ENCODE measurements at places on chromosomes 11 and 22. TPM values are rescaled to one million over a fixed set of nuclear protein-coding genes. Genes with fewer than 3 reads are reported as not detected.

DNA sequence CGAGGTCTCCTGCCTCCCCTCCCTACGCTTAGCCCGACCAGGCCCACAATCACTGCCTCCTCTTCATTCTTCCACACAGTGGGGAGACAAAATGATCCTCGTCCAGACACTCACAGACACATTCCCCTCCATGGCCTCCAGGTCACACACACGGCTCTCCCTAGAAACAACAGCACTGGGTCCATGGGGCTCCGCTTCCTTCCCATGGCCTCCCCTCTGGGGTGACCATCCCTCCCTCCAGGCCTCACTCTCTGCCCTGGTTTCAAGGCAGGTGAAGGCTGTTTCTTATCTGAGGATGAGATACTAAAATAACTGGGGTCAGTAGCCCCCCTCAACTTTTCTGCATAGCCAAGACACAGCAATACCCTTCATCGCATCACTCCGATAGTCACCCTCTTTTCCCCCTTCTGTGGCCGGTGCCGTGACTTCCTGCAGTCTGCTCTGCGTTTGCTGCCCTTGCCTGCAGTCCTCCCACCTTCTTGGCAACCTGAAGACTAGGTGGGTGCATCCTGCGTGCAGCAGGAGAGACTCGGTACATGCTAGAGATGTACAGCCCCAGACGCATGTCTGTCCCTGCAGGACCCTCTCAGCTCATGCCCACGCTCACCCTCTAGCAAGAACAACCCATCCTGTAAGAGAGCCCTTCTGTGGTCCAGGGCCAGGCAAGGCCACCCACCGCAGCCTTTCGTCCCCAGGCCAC lies 55.8 kb downstream of the CD6 start:
- peaks cover 23% of the 10 kb centered on the region for H3K4me1 ChIP-seq
- H3K36me3 ChIP-seq, result no peaks in the 10 kb centered on the region
- no peak overlapping the region for H3K4me3 ChIP-seq
- no peak overlapping the region for H3K27ac ChIP-seq
- no peaks in the 10 kb centered on the region for H3K27me3 ChIP-seq

GRCh38 chr22:39414886-39415285 lies 15.3 kb downstream of the TAB1 start:
- peaks cover 26% of the 10 kb centered on the region for H3K4me1 ChIP-seq
- no peak overlapping the region for H3K4me3 ChIP-seq
- DNase-seq, result no peak
- H3K27ac ChIP-seq, result peak overlapping the region; percentile 54
- no peaks in the 10 kb centered on the region for H3K27me3 ChIP-seq

DNA sequence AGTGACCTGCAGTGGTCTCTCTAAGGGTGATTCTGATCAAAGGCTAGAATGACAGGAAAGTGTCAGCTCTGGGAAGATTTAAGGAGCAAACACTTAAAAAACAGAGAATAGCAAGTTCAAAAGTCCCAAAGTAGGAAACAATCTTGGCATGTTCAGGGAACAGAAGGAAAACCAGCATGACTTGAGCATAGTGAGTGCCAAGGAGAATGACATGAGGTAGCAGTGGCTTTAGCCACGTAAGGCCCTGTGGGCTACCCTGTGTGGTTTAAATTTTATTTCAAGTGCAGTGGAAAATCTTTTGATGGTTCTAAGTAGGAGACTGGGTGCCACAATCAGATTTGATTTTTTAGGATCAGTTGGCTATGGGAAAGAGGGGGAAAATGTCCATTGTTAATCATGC lies 149.4 kb downstream of the WNT11 start:
- no peaks in the 10 kb centered on the region for H3K4me1 ChIP-seq
- H3K4me3 ChIP-seq, result no peak overlapping the region
- no peak for DNase-seq
- H3K27ac ChIP-seq, result no peak overlapping the region
- no peaks in the 10 kb centered on the region for H3K27me3 ChIP-seq
- H3K36me3 ChIP-seq, result no peaks in the 10 kb centered on the region

- no peak overlapping the region for H3K4me3 ChIP-seq
- H3K27me3 ChIP-seq, result no peaks in the 10 kb centered on the region
- no peak for DNase-seq
- no peak overlapping the region for H3K27ac ChIP-seq
- H3K36me3 ChIP-seq, result no peaks in the 10 kb centered on the region
- H3K4me1 ChIP-seq, result no peaks in the 10 kb centered on the region
These were observed 4.7 kb downstream of the EHF start for GRCh38 chr11:34625576-34625975.

DNA sequence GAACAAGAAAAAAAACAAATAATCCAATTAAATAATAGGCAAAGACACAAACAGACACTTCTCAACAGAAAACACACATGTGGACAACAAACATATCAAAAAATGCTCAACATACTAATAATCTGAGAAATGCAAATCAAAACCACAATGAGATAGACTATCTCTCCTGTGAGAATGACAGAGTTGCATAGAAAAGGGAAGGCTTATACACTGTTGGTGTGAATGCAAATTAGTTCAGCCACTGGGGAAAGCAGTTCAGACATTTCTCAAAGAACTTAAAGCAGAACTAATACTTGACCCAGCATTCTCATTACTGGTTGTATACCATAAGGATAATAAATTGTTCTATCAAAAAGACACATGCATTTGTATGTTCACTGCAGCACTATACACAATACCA lies 637.8 kb upstream of the LUZP2 start:
- no peak for DNase-seq
- H3K36me3 ChIP-seq, result no peaks in the 10 kb centered on the region
- H3K27me3 ChIP-seq, result no peaks in the 10 kb centered on the region
- H3K4me1 ChIP-seq, result no peaks in the 10 kb centered on the region

DNA sequence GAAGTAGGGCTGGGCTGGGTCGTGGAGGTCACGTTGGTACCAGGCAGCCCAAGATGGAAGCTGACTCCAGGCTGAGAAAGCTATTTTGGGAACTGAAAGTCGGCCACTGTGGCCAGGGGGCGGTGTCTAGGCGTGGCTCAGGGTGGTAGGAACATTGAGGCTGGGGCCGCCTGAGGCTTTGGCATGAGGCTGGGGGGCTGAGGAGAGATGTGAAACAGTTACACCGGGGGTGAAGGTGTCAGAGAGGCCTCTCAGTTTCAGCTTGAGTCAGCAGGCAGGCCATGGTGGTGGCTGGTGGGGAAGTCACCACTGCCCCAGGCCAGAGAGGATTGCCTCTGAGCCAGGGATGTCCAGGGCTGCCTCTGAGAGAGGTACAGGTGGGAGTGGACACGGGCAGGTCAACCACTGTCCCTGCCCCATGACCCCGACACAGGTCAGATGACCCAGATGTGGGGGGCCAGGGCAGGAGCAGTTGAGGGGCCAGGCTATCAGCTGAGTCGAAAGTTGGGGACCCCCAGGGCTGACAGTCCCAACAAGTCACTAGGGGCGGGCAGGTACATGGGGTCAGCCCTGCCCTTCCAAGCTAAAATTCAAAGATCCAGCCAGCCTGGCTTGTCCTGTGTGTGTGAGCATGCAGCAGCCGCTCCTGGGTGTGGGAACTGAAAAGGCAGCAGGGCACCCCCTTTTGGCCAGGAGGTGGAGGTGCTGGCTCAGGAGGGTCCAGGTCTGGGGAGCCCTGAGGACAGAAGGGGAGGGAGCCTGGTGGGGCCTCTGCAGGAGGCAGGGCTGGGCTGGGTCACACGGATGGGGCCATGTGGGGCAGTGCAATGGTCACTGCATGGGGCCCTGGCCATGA lies 7.2 kb downstream of the KCNK7 start:
- H3K4me1 ChIP-seq, result no peaks in the 10 kb centered on the region
- H3K27ac ChIP-seq, result peak overlapping the region; percentile 70
- peaks cover 34% of the 10 kb centered on the region for H3K36me3 ChIP-seq
- DNase-seq, result no peak

DNA sequence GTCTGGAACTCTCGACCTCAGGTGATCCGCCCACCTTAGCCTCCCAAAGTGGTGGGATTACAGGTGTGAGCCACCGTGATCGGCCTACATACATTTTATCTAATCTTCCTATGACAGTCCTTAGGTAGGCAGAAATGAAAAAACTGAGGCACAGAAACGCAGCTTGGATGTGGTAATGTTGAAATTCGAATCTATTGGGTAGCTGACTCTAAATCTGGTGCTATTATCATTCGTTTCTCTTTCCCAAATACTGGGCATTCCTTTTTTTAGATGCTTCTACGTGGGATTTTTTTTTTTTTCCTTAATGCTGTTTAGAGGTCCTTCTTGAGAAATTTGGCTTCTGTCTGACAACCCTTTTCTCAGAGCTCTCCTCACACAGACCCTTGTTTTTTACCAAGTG lies 41.5 kb downstream of the FCHSD2 start:
- no peaks in the 10 kb centered on the region for H3K27me3 ChIP-seq
- H3K4me3 ChIP-seq, result no peak overlapping the region
- H3K27ac ChIP-seq, result no peak overlapping the region
- no peaks in the 10 kb centered on the region for H3K36me3 ChIP-seq
- H3K4me1 ChIP-seq, result no peaks in the 10 kb centered on the region

- peaks cover 65% of the 10 kb centered on the region for H3K36me3 ChIP-seq
- no peak overlapping the region for H3K4me3 ChIP-seq
- H3K27me3 ChIP-seq, result no peaks in the 10 kb centered on the region
- H3K4me1 ChIP-seq, result no peaks in the 10 kb centered on the region
- H3K27ac ChIP-seq, result no peak overlapping the region
These were observed 75.4 kb downstream of the SWAP70 start for GRCh38 chr11:9739123-9739900.

GRCh38 chr11:120032766-120033390 lies 105.0 kb downstream of the TRIM29 start:
- DNase-seq, result no peak
- H3K36me3 ChIP-seq, result no peaks in the 10 kb centered on the region
- no peak overlapping the region for H3K27ac ChIP-seq
- H3K27me3 ChIP-seq, result no peaks in the 10 kb centered on the region
- no peak overlapping the region for H3K4me3 ChIP-seq
- H3K4me1 ChIP-seq, result no peaks in the 10 kb centered on the region

Gene SAA1
- total RNA-seq, result 6.8 TPM

GRCh38 chr11:113540416-113541330 lies 65.5 kb upstream of the DRD2 start:
- no peak overlapping the region for H3K4me3 ChIP-seq
- no peaks in the 10 kb centered on the region for H3K36me3 ChIP-seq
- H3K4me1 ChIP-seq, result no peaks in the 10 kb centered on the region
- DNase-seq, result no peak
- H3K27me3 ChIP-seq, result no peaks in the 10 kb centered on the region

Gene C11orf16
- not detected for total RNA-seq

GRCh38 chr11:122743949-122744348 lies 88.4 kb downstream of the UBASH3B start:
- H3K4me3 ChIP-seq, result no peak overlapping the region
- peaks cover 17% of the 10 kb centered on the region for H3K4me1 ChIP-seq
- no peak overlapping the region for H3K27ac ChIP-seq
- DNase-seq, result no peak
- no peaks in the 10 kb centered on the region for H3K27me3 ChIP-seq
- H3K36me3 ChIP-seq, result no peaks in the 10 kb centered on the region

DNA sequence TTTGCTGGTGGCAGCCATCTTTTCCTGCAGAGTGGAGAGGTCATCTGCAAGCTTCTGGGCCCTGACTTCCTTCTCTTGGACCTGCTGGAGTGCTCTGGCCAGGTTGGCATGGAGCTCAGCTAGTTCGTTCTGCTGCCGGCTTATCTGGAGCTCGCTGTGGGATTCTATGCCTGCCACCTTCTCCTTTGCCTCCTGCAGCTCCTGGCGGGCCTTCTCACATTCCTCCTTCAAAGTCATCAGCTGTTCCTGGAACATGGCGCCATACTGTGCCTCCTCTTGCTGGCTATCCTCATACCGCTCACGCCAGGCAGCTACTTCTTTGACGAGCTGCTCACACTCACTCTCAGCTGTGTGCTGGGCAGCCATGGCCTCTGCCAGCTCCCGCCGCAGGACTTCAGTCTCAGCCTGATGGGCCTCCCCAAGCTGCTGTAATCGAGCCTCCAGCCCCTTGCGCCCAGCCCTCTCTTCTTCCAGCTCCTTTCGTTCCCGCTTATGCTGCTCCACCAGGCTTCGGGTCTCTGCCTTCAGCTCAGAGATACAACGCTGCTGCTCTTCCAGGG lies 16.1 kb downstream of the IL18BP start:
- no peak overlapping the region for H3K4me3 ChIP-seq
- peaks cover 53% of the 10 kb centered on the region for H3K4me1 ChIP-seq
- H3K36me3 ChIP-seq, result peaks cover 100% of the 10 kb centered on the region
- DNase-seq, result no peak
- no peaks in the 10 kb centered on the region for H3K27me3 ChIP-seq
- H3K27ac ChIP-seq, result no peak overlapping the region

GRCh38 chr11:116791002-116791812 lies 472 bp downstream of the APOA5 start:
- no peak overlapping the region for H3K27ac ChIP-seq
- H3K4me1 ChIP-seq, result peaks cover 27% of the 10 kb centered on the region
- peak overlapping the region; percentile 27 for H3K4me3 ChIP-seq
- no peaks in the 10 kb centered on the region for H3K27me3 ChIP-seq

DNA sequence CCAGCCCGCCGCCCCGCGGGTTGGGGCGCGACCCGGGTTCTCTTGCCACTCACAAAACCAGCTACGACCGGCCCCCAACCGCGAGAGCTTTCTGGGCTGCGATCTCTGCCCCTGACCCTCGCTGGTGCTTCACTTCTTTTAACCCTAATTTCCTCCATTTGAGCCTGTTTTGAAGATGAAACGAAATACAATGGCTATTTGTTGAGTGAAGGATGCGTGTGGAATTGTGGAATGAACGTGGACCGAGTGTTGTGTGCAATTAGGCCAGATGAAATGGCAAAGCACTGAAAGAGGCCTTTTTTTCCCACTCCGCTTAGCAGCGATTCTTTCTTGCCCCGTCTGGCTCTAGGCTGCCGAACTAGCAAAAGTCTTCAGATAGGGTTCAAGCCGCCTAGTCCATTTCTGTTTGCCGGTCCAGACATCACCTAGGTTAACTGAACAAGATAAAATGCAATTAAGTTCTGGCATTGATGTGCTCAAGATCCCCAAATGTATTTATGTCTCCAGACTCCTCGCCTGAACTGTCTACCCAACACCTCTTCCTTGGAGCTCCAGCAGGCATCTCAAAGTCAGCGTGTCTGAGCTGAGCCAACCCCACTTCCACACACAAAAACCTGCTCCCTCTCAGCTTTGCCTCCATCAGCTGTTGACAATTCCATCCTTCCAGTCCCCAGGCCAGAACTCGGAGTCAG lies 471 bp upstream of the TMEM184B start:
- no peak for DNase-seq
- H3K4me1 ChIP-seq, result peaks cover 46% of the 10 kb centered on the region
- H3K27me3 ChIP-seq, result no peaks in the 10 kb centered on the region
- peak overlapping the region; percentile 99 for H3K4me3 ChIP-seq

Gene DEUP1
- total RNA-seq, result not detected

GRCh38 chr22:41481131-41481830 lies 12.4 kb downstream of the ACO2 start:
- no peaks in the 10 kb centered on the region for H3K27me3 ChIP-seq
- H3K36me3 ChIP-seq, result peaks cover 15% of the 10 kb centered on the region
- H3K4me1 ChIP-seq, result peaks cover 73% of the 10 kb centered on the region
